ENCODE measurements at places on chromosomes 2 and 18. TPM values are rescaled to one million over a fixed set of nuclear protein-coding genes. Genes with fewer than 3 reads are reported as not detected.

Gene GAL3ST2
- total RNA-seq = 1.1 TPM

Gene CYP26B1
- total RNA-seq = not detected

Gene ZNF892
- total RNA-seq = 4.6 TPM

Gene DNAJC27
- total RNA-seq = 6.6 TPM

Gene DNAJC10
- 227 TPM for total RNA-seq

Gene TPRKB
- total RNA-seq = 51.4 TPM

Gene KIAA2012
- not detected for total RNA-seq

All from OCI-LY7 (cell line).